Testis (tissue), 5 donors: ENCODE measurements at places on chromosomes 3 and 15. TPM values are rescaled to one million over a fixed set of nuclear protein-coding genes. Genes with fewer than 3 reads are reported as not detected.

CPNE4 gene
- total RNA-seq = 4.5 TPM

KIF9 gene
- 53.0 TPM for total RNA-seq

GPR171 gene
- 0.62 TPM for total RNA-seq

GRCh38 chr15:88834211-88834812, 31.1 kb downstream of the ACAN start:
- peak; percentile 72 for DNase-seq

- no peak for DNase-seq
Measured at GRCh38 chr15:72534523-72534922, 60.4 kb downstream of the ARIH1 start.

DNA sequence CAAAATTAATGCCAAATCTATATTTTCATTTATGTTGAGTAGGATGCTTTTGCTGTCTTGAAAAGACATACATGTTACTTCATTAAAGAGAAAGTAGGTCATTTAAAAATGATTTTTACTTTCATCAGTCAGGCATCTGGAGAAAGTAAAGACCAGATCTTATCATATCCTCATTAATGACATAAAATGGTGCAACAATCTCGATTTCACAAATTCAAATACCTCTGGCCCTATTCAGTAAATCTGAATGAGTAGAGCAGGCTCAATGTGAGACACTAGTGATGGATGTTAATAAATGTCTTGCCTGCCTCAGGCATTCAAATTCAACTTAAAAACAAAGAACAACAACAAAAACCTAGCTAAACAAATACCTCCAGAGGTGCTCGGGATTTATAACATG, 714.1 kb downstream of the NAALADL2 start:
- no peak for DNase-seq

DNA sequence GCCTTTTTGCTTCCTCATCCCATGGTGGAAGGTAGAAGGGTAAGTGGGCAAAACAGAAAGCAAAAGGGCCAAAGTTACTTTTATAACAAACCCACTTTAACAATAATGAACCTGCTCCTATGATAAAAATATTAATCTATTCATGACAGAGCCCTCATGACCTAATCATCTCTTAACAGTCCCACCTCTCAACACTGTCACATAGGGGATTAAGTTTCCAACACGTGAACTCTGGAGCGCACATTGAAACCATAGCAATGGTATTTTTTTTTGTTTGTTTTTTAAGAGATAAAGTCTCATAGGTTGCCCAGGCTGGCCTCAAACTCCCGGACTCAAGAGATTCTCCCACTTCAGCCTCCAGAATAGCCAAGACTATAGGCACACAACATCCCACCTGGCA, 30.7 kb downstream of the KATNBL1 start:
- DNase-seq = no peak

- DNase-seq = peak; percentile 77
Measured at GRCh38 chr3:109275702-109276293, 40.5 kb downstream of the DPPA2 start.

GRCh38 chr3:135694142-135694541, 271.4 kb upstream of the PPP2R3A start:
- no peak for DNase-seq

- DNase-seq = no peak
Measured at GRCh38 chr3:71104121-71104541, 479.4 kb downstream of the FOXP1 start.

DNA sequence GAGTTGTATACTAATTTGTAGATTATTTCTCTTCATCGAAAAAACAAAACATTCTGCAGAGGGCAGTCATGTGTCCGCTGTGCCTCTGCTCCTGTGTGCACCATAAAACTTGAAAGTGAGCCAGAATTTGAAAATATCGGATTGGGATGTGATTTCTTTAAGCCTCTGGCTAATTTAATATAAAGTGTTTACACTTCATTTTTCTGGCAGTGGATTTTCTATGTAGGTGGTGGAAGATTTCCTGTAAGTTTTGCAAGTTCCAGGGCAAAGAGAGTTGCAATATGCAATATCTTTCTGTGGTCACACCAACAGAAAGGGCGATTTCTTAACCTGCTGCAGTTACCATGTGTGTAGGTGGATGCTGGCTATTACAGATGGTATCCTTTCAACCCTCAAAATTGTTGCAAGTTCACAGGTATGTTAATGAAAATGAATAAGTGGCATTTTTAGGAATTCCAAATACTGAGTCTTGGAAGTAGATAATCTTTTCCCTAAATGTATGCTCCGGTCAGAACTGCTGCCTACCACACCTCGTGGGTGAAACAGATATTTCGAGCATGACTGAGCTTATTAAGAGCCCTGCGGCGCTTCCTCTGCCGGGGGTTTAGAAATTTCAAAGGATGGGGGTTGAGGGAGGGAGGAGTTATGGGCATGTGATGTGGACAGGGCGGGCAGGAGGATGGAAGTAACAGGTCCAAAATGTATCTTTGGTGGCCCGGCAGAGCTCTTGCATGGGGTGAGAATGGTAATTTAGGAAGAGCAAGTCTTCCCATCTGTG, 134.0 kb downstream of the PGPEP1L start:
- DNase-seq = no peak

DNA sequence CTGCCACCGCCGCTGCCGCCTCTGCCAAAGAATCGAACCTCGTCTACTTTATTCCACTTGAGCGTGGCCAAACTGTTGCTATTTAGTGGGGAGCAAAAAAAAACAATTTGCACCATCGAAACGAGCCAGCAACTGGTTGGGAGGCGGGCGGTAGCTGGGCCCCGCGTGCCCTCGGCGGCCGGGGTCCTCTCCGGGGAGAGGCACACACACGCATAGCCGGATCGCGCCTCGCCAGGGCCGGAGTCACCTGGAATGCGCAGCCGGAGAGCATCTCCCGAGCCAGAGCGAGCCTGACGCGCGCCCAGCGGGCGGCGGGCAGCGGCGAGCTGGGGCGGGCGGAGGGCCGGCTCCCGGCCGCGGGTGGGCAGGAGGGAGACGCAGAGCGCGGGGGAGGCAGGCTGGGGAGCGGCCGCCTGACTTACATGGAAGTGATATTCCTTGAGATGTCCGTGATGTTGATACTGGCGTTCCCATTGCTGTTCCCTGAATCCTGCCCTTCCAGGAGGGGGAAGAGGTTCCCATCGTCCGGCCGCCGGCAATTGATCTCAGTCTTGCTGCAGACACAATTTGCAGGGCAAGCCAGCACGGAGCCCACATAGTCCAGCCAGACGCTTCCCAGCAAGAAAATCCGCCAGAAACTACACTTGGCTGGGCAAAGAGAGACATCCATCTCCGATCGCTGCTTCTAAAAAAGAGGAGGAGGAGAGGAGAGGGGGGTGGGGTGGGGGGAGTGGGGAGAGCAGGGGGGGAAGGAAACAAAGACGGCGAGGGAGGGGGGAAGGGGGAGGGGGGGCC, 858 bp downstream of the NTRK3 start:
- DNase-seq = peak; percentile 43

DNA sequence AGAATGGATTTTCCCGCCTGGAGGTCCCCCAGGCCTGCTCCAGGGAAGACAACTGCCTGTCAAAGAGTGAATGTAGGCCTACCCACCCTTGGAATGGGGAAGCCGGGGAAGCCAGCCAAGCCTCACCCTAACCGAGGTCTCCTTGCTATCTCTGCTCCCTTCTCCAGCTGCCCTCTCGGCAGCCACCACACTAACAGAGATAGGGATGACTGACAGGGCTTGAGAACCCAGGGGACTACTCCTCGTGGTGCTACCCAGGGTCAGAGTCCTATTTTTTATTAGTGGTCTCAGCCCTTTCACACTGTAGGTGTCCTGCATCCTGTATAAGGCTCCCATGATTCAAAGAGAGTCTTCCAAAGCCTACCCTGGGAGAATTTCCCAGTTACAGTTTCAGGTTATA, 160.6 kb upstream of the CHRM5 start:
- DNase-seq = no peak

- peak; percentile 33 for DNase-seq
Measured at GRCh38 chr3:71069797-71070196, 513.7 kb downstream of the FOXP1 start.

DNA sequence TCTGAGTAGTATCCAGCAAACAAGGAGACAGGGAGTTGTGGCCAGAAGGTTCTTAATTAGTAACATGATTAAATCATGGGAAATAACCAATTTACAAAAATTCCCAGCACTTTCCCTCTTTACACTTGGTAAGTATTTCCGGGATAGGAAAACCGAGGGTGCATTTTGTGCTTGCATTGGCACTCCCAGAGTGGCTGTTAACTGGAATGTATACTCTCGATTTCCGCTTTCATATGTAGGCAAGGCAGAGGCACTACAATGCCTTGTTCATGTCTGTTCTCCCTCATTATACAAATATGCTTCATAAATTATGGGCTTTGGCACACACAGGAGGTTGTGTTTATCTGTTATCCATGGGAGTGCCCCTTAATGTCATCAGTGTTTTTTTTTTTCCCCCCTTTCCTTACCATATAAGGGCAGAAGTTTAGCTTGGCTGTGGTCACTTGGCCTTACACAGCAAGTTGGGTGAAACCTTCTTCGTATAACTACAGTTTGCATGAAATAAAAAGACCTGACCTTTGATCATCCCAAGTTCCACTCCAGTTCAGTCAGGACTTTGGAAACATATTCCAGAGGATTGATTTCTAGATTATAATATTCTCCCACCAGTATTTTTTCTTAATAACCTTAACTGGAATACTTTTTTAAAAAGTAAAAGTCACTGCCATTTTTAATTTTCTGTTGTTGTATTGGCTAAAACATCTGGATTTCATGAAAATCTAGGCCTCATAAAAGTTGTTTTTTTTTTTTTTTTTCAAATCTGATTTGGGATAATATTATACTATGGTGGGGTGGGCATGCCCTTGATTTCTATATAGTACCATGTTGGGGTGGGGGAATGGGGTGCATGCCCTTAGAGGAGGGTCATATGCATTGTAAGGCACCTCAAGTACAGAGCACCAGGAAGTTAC, 8.9 kb downstream of the TPM1 start:
- no peak for DNase-seq

DNA sequence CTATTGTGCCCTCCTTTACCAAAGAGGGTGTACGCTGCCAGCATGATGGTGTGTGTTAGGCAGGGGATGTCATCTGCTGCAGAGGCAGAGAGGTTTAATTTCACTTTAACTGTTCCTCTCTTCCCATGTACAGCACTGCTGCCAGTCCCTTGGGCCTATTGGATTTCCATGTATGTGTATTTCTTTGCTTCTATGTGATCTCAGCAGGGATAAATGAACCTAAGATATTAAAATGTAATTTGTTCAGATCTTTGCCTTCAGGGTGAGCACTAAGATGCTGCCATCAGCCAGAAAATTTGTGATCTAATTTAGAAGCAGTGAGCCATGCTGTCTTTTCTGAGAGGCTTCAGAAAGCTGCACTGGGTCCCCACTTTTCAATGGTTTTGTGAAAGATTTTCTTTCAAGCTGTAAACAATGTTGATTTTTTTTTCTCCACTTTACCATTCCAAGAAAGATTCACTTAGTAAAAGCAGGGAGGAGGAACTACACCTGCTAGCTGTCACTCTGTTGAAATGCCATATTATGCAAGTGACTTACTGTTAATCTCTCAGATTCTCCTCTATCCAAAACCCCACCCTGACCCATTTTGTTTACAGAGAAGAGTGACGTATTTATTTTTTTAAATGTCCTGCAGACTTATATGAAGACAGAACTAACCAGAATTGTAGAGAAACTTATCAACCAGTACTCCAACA, 261.9 kb downstream of the TBL1XR1 start:
- no peak for DNase-seq

DNA sequence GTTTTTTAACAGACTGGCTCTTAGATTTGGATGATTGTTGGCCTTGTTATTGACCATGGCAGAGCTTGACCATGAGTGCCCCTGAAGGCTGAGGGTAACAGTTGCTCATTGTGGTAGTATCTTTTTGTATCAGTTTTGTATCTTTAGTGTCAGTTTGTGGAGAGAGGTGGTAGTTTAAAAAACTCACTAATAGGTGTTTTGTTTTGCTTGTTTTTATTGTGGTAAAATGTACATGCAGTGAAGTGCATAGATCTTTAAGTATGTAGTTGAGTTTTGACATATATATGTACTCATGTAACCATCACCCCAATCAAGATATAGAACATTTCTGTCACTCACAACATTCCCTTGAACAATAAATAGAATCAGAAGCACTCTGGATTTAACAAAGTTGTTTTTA, 9.8 kb downstream of the GMPS start:
- DNase-seq = no peak

DNA sequence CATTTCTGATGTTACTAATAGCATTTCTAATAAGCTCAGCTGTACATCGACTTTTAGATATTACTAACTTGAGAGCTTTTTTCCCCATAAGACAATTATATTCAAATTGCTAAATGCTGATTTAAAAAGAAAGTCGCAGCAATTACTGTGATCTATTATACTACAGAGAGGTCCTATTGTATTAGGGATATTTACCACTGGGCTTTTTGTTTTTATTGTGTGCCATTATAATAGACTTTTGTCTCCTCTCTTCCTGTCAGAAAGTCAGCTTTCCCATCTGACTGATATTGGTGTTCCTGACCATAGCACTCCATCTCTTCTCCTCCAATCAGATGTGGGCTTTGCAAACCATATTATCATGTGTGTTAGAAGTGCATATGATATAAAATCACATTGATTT, 27.2 kb upstream of the RYR3 start:
- DNase-seq = no peak

DNA sequence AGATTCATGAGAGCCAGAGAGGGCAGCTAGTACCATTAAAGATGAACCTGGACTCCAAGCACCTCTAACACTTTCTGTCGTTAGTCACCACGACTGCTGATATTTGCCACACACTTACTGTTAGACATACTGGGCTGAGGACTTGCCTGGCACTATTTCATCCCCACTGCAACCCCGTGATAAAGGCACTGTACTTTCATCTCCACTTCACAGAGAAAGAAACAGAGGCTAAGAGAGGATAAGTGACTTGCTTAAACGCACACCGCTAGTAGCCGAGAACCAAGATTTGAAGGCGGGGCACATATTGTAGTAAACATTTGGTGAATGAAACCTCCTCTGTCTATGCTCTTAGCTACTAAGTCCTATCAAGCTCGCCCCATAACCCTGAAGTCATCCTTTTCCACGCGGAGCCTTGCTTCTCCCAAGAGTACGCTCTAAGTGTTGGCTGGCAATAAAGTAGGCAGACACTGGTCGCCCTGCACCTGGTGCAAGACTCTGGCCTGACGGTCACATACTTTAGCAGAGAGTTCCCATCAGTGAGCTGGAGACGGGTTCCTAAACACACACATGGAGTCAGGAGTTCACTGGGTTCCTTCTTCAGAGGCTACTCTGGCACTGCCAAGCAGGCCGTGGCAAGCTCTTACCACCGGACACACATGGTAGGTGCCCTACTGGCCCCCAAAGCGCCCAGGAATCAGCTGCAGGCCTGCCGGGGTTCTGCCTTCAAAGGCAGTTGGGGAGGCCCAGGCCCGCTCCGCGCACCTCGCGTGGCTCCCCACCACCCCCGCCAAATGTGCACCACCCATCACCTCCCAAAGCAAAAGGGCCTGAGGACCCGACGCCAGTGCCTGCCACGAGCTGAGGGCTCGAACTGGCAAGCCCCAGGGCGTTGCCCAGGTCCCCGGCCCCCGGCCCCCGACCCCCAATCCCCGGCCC, 951 bp downstream of the POMGNT2 start:
- peak; percentile 19 for DNase-seq

DNA sequence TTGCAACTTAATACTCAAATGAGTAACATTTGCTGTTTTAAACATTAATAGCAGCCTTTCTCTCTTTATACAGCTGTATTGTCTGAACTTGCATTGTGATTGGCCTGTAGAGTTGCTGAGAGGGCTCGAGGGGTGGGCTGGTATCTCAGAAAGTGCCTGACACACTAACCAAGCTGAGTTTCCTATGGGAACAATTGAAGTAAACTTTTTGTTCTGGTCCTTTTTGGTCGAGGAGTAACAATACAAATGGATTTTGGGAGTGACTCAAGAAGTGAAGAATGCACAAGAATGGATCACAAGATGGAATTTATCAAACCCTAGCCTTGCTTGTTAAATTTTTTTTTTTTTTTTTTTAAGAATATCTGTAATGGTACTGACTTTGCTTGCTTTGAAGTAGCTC, 40.3 kb downstream of the CTNNB1 start:
- no peak for DNase-seq
